ENCODE measurements at places on chromosomes 6 and 20.

DNA sequence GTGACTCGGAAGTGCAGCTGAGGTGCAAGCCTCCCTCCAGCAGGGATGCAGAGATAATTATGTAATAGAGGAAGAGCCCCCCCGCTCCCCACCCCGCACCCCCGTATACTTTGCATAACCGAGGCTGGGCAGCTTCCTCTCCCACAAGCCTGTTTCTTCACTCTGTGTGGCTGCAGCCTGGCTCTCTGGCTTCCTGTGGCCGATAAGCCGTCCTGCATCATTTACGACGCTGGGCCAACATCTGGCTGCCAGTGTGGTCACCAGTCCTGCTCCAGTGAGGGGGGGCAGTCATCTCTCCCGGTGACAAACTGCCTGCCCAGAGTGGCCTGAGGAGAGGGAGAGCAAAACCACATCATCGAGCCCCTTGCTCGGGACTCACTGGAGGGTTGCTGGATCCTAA, 59.2 kb downstream of the RBM38 start:
- peak; percentile 77 for DNase-seq

DNA sequence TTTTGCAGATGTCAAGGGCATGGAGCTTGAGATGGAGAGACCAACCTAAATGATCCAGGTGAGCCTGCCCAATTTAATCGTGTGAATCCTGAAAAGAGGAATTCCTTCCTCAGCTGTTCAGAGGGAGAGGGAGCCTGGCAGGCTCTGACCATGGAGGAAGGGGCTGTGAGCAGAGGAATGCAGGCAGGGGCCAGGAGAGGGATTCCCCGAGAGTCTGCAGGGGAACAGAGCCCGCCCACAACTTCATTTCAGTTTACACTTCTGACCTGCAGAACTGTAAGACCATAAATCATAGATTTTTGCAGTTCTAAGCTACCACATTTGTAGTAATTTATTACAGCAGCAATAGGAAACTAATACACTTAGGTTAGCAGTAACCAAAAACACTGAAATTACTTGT, 164.1 kb downstream of the TBXT start:
- no peak for DNase-seq

- no peak for DNase-seq
Measured at GRCh38 chr20:62875419-62876361, 14.1 kb upstream of the TCFL5 start.

- DNase-seq = no peak
Measured at GRCh38 chr20:35187584-35188190, 15.8 kb downstream of the PROCR start.

GRCh38 chr6:46116289-46116688, 13.5 kb upstream of the ENPP4 start:
- no peak for DNase-seq

DNA sequence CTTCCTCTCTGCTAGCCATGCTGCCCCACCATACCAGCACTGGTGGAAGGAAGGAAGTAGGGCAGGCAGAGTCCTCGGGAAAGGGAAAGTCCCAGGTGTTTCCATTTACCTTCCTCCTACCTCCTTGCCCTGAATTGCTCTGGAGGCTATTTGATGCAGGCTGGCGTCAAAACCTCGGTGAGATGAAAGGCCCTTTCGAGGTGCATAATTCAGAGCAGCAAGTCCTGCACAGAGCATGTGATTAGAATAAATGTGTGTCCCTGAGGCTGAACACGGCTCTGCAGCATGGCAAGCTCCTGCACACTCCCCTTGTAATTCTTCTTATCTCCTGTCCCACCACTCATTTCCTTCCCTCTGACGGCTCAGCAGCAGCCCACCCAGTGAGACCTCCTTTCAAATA, 98.7 kb upstream of the LRFN2 start:
- DNase-seq = no peak

DNA sequence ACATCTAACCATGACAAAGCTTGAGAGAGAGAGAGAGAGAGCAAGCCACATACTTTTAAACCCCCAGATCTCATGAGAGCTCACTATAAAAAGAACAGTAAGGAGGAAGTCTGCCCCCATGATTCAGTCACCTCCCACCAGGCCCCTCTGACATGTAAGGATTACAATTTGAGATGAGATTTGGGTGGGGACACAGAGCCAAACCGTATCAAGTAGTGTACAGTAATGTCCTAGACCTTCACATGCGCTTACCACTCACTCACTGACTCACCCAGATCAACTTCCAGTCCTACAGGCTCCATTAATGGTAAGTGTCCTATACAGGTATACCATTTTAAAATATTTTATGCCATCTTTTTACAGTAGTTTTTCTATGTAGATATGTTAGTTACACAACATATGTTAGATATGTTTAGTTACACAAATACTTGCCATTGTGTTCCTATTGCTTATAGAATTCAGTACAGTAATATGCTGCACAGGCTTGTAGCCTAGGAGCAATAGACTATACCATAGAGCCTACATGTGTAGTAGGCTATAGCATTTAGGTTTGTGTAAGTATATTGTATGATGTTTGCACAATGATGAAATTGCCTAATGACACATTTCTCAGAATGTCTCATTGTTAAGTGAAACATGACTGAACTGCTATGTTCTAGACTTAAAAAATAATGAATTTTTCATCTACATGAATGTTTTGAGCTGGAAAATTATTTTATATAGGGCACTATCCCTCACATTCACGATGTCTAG, 11.7 kb downstream of the TSPYL1 start:
- DNase-seq = no peak

GRCh38 chr6:169763308-169763707, 11.9 kb downstream of the ERMARD start:
- no peak for DNase-seq

All from MM.1S (cell line).